ENCODE measurements at places on chromosomes 16 and 17.

GRCh38 chr17:37614391-37614790, 5.2 kb upstream of the SYNRG start:
- DNase-seq: no peak

DNA sequence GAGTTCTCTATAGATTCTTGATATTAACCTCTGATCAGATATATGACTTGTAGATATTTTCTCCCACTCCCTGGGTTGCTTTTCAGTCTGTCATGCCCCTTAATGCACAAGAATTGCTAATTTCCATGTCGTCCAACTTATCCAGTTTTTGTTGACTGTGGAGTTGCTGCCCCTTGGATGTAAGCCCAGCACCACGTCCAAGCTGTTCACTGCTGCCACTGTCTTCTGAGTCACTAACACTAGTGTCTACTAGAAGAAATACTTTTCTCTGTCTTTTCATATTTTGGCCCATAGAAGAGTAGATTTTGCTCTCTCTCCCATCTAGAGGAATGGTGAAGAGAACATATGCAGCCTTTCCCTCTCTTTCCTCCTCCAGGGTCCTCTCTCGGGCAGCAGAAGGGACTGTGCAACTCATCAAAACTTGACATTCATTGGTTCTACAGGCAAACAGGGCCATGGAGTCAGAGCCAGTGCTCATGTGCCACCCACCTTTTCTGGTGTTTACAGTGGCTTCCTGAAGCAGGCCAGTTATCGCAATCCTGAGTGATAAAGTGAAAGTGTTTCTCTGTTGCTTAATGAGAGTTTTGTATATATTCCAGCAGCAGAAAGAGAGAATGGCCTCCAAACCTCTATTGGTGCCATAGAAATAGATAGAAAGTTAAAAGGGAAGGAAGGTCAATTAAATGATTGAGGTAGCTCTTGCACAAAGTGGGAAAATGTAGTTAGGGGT, 22.6 kb upstream of the PMP22 start:
- DNase-seq: no peak

GRCh38 chr16:79286646-79287423, 313.7 kb downstream of the MAF start:
- DNase-seq: no peak

DNA sequence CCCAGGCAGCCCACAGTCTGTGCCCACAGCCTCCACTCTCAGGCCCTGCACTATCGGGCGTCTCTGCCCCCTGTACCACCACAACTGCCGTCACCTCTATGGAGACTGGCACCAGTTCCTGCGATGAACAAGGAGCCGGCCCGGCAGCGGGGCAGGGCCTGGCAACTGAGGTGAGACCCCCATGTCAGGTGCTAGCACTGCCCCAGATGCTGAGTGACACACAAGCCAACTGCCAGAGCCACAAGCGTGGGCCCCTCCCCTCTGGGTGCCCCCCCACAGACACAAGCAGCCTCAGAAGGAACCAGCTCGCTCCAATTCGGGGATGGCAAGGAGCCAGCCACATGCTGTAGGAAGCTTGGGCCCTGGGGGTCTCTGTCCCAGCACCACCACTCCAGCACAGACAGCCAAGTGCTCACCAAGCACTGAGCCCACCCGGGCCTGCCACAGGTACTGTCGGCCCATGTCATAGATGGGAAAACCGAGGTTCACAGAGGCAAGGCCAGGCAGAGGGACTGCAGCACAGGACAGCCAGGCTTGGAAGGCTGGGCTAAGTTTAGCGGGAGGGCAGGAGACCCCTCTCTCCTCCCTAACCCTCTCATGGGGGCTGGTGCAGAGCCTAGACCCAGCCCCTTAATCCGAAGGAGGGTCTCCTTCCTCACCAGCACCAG, 1.5 kb upstream of the PVALEF start:
- no peak for DNase-seq

DNA sequence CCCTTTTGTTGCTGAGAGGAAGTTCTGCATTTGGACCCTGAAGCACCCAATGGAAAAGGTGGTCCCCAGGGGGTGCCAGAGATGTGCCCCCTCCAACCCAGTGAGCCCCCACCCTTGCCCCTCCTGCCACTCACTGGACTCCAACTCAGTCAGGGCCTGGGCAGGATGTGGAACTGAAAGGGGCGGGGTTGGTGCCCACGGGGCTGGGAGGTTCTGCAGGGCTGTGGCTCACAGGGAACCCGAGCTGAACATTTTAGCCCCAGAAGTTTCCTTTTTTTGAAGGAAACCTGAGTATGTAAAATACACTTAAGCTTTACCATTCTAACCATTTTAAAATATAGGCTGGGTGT, 15.8 kb upstream of the OGFOD3 start:
- DNase-seq: no peak

DNA sequence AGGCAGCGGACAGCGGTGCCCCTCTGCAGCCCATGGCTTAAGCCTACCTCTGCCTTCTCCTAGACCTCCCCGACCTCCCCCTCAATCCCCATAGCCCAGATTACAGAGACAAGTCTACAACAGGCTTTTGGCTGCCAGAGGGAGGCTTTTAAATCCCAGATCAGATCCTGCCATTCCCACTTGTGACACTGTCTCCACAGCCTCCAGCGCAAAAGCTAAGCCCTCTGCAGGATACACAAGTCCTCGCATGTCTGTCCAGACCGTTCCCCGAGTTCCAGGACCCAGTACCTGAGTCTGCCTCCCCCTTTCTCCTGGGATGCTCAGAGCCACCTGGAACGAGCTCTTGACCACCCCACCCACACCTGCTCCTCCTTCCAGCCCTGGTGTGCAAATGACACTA, 31.2 kb downstream of the VAC14 start:
- DNase-seq: no peak

DNA sequence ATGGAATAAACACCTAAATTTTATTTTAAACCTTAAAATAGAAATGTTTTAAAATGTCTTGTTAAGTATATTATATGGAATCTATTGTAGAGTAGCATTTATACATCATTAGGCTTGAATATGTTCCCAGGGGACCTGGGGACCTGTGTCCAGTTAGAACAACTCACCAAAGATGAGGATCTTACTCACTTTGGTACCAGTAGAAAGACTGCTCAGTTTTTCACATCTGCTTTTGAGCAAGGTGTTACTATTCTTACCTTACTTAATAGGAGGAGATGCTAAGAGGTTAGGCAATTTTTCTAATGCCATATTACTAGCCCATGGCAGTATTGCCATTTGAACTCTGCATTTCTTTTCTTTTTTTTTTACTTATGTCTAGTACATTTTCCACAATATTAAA, 14.7 kb downstream of the STXBP4 start:
- no peak for DNase-seq

DNA sequence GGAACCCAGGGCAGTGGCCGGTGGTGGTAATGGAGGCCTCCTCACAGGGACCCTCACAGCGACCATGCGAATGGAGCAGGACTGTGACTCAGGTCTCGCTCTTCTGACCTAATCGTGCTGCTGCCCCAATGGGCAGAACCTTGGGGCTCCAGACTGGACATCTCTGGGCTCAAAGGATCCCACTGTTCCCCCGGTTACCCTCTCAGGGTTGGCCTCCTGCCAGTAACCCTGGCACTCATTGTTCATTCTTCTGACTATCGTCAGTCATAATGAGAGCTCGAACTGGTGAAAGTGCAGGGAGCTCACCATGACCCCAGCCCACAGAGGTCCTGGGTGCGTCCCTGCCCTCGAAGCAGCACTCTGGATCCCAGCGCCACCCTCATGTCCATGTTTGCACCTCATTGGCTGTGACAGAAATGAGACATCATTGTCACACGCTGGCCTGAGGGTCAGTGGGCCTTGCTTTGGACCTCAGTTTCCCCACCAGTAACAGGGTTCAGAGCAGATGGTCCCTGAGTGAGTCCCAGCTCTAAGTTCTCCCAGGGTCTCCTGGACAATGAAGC, 4.0 kb upstream of the NPRL3 start:
- DNase-seq: no peak

GRCh38 chr16:81465375-81465943, 20.9 kb downstream of the CMIP start:
- DNase-seq: no peak

GRCh38 chr16:57377080-57377841, 5.0 kb downstream of the CX3CL1 start:
- DNase-seq: peak; percentile 65

GRCh38 chr17:1147664-1148063, 32.1 kb downstream of the ABR start:
- DNase-seq: peak; percentile 92

DNA sequence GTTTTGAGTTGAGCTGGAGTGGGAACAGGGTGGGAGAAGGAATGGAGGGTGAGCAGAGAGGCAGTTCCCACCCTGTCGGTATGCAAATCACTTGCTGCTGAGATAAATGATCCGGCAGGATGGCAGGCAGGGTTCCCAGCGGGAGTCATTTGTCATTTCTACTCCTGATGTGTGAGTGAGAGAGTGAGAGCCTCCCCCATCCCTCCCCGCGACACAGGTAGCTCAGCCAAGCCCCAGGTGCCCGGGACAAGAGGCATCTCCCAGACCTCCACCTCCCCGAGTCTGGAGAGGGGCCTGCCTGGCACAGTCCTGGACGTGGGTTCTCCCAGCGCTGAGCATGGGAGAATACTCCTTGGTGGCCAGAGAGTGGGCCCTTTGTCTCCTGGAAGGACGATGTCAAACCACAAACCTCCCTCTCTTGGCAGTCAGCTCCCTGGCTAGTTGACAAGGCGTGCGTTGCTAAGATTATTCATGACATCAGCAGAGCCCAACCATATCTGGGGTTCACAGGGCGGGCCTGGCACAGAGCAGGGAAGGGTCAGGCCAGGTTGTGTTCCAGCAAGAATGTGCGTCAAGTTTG, 33.7 kb upstream of the TNRC6C start:
- peak; percentile 91 for DNase-seq

DNA sequence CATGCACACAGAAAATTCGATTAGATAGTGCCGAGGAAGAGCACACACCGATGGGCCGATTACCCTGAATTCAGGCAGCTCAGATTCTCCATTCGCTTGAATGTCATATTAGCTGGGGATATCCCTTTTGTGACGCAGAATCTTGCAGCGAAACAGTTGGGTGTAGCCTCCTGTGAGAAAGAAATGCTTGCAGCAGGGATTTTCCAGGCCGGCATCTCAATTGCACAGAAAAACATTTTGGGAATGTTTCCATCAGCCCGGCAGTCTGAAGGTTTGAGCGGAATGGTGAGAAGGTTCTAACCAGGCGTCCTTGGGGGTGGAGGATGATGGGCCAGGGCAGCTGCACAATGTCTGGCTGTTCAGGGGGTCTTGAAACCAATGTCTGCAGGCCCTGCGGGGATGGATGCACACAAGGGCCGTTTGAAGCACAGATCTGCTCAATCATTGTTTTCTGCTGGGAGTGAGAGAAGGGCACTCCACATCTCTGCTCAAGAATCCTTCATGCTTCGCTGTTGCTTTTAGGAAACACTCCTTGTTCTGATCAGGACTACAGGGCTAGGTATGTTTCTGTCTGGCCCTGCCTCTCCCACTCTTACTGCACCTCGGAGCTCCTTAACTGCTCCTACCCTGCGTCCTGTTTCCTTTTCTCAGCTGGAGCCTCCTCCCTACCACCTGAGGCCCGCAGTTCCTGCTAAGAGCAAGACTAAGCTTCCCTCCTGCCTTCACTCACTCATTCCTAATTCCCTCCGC, 94.6 kb downstream of the CMIP start:
- DNase-seq: peak; percentile 69

DNA sequence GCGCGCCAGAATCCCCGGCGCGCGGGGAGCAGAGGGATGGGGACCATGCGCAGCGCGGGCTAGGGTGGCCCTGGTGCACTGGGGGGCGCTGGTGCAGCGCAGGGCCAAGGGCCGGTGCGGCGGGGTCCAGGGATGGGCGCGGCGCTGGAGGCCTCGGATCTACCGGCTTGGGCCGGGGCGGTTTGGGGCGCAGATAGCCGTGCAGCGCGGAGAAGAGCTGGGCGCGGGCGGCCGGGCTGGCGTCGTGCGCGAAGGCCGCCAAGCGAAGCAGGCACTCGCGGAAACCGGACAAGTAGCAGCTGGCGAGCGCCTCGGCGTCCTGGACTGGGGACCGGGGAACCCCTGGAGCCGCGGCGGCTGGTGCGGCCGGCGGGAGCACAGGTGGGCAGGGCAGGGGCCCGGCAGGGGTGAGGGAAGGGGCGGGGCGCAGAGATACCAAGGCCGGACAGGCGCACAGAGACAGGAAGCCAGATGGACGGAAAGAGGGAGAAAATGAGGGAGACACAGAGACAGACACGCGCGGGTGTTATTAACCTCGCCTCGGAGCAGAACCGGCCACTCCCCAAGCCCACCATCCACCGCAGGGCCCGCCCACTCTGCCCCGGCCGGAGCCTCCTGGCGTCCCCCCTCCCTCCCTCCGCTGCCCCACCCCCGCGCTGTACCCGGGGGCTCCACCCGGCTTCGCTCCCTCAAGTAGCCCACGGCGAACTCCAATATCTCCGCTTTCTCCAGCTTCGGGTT, 2.1 kb downstream of the HES7 start:
- peak; percentile 93 for DNase-seq

DNA sequence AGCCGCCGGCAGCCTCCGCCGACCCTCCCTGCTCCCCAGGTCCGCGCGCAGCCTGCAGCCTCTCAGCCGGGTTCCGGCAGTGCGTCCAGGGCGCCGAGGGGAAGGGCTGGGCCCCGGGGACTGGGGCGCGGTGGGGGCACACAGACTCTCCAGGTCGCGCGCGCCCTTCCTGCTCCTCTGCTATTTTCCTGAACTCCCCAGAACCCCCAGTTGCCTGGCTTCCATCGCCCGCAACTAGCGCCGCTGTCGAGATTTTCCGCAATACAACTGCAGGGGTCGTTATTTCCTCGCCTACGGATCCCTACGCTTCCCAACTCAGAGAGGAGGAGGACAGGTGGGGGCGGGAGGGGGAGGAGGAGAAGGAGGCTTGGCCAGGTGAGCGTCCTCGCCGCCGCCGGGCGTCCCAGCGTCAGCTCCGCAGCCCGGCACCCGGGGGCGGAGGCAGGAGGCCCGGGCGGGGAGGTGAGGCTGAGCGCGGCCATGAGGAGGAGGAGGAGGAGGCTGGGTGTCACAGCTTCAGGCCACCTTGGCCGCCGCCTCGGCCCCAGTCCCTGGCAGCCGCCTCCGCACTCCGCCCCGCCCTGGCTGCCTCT, at the start of gene CA10:
Gene CA10, minus strand, starts transcription at position 265 of the 593 bp plus-strand sequence.
- peak; percentile 89 for DNase-seq

- peak; percentile 89 for DNase-seq
Observed at GRCh38 chr16:31135535-31136286, at the start of gene PRSS8. TSS of gene PRSS8 (minus strand) at chr16:31135727. CDS start at chr16:31135498, 229 bp downstream.

All from H7 (cell line).